ENCODE measurements at places on chromosomes 12 and 14.

DNA sequence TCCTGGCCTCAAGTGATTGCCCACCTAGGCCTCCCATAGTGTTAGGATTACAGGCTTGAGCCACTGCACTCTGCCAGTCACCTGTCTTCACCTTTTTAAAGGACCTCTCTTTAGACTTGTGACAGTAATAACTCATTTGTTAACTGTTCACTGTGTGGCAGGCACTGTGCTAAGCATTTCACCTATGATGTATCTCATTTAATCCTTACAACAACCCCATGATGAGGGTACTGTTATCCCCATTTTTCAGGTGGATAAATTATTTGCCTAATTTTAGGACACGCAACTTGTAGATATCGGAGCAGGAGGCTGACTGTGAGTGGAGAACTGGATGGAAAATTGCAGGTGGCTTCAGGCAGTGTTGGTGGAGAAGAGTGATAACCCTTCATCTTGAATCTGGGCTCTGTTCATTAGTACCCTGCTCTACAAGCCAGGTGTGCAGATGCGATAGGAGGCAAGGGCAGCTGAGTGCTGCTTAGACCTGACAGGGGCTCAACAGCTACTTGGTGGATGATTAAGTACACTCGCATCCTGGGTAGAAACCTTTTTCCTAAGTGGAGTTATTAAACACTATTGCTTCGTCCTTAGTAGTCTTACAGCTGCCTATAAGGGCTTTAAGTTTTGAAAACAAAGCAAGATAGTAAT lies 2.7 kb downstream of the TCTN1 start:
- DNase-seq, result no peak

DNA sequence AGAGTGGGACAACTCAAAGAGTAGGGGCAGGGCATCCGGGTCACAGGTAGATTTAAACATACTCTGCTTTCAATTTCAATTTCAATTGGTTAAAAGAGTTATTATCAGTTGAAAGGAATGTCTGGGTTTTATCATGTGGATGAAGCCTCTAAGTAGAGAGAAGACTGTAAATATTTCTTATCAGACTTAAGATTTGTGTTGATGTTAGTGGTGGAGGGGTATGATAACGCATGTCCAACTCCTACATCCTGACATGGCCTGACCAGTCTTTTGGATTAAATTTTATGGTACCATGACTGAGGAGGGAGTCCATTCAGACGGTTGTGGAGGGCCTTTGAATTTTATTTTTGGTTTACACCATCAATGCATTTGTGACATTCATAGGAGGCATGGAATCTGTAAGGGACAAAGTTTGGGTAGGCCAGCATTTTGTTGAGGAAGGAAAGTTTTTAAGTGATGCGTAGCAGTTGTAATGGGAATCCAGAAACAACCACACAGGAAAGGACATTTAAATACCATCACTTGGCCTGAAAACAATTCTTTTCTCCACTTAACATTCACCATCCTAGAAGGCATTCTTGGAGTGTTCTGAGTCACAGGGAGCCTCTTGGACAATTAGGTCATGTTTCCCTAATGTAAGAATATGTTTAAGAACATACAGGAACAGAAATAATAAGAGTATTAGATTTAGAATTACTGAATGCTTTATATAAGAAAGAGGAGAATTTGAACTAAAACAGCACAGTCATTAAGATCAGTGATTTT lies 371.9 kb downstream of the ATP23 start:
- no peak for DNase-seq

DNA sequence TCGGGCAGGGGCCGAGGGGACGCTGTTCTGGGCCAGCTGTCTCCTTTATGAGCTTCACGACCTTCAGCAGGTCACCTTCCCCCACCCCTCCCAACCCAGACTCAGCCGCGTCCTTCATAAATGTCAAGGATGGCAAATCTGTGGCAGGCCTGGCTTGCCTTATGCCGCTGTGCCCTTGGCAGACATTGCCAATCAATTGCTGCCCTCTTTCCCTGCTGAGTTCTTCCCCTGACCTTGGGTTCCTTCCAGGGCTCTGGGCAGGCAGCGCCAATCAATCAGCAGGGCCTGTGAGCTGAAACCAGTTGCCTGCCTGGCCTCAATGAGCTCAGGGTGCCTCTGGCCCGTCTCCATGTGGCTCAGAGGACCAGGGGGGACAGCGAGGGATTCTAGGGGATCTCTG lies 7.7 kb downstream of the FAM222A start:
- DNase-seq, result no peak

DNA sequence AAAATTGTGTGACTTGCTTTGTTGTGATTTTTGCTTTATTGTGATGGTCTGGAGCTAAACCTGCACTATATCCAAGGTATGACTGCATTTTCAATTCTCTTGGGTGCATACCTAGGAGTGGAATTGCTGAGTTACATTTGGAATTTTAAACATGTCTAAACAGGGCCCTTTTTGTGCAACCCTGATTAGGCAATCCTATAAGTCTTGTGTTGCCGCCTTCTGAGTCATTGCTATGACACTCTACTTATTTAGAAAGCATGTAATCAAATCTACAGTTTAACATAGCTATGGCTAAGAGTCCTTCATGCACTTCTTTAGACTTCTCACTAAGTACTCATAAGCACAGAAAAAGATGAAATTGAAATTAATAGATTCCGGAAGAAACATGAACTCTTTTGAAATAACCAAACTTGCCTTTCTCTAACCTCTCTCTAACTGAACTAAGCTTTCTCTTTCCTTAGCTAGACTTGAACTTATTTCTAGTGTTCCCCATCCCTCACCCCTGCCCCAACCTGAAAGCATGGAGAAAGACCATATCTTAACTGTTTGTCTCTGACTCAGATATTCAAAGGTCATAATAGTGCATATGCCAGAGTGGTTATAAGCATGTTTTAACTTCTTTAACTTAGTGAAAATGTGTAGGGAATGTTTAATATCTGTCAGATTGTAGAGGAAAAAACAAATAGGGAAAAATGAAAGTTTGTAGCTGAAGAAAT lies 203.0 kb downstream of the SNAPC1 start:
- DNase-seq, result no peak

DNA sequence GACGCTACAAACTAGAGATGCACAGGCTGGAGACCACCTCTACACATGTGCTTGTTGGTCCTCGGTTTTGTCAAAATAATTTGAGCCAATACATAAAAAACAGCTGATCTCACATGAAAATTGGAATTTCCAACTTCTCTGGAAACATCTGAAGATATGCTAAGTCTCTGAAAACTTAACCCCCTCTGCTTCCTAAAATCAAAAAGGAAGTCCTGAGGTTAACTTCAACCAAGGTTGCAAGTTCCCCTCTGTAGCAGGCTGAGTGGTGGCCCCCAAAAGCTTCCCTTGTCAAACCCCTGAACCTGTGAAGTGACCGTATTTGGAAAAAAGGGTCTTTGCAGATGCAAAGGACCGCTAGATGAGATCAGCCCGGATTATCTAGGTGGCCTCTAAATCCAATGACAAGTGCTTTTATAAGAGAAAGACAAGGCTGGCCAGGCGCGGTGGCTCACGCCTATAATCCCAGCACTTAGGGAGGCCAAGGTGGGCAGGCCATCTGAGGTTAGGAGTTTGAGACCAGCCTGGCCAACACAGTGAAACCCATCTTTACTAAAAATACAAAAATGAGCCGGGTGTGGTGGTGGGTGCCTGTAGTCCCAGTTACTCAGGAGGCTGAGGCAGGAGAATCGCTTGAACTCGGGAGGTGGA lies 32.0 kb upstream of the VPS37B start:
- no peak for DNase-seq

- no peak for DNase-seq
Measured at GRCh38 chr12:124837249-124837897, 26.3 kb downstream of the SCARB1 start.

DNA sequence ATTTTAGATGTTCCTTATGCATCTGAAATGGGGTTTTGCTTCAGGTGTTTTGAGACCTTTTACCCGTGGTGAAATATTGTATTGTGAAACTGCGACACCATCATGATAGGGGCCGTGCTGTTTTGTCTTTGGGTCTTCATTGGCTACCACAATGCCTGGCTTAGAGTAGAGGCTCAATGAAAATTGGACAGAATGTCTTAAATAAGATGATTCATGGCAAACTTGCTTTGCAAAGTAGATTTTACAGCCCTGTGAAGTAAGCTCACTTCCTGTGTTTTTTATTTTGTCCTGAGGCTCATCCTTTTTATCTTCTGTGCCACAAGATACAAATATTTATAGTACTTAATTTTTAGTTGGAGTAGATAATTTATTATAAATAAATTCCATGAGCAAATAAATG lies 111.3 kb upstream of the FRMD6 start:
- no peak for DNase-seq

GRCh38 chr14:69204753-69205152 lies 13.5 kb downstream of the EXD2 start:
- DNase-seq, result no peak

GRCh38 chr14:39247256-39247655 lies 13.5 kb downstream of the MIA2 start:
- DNase-seq, result no peak

DNA sequence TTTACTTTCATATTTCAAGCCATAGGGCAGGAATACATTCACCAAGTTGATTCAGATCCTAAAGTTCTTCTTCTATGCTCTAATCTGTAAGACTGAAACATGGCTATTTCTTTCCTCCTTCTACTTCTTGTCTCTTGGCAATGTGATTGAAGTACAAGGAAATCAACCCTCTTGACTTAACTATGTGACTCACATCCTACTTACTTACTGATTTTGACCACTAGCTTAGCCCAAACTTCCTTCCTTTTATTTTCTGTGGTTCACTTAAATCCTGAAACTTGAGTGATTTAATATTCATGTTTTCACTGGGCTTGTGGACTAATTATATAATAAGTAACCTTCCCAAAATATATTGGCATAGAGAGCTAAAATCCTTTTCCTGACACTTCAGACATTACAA lies 111.2 kb upstream of the NOVA1 start:
- no peak for DNase-seq

GRCh38 chr14:35122696-35123387 lies 490 bp downstream of the PRORP start:
- no peak for DNase-seq

GRCh38 chr12:45695035-45695434 lies 34.5 kb upstream of the ARID2 start:
- no peak for DNase-seq

DNA sequence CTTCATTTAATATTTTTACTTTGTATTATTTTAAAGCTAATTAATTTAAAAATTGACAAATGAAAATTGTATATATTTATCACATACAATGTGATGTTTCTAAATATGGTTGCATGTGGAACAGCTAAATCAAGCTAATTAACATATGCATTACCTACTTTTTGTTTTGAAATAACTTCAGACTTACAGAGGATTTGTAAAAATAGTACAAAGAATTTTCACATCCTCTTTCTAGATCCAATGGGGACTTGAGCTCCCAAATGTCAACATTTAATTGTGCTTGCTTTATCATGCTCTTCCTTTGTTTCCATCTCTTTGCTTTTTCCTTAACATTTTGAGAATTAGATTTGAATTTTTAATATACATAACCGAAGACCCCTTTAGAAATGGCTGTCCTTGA lies 6.6 kb downstream of the DCD start:
- no peak for DNase-seq

- peak; percentile 43 for DNase-seq
Measured at GRCh38 chr12:15599266-15600037, 189.7 kb downstream of the EPS8 start.

- no peak for DNase-seq
Measured at GRCh38 chr14:105168979-105169507, 467 bp upstream of the JAG2 start.

DNA sequence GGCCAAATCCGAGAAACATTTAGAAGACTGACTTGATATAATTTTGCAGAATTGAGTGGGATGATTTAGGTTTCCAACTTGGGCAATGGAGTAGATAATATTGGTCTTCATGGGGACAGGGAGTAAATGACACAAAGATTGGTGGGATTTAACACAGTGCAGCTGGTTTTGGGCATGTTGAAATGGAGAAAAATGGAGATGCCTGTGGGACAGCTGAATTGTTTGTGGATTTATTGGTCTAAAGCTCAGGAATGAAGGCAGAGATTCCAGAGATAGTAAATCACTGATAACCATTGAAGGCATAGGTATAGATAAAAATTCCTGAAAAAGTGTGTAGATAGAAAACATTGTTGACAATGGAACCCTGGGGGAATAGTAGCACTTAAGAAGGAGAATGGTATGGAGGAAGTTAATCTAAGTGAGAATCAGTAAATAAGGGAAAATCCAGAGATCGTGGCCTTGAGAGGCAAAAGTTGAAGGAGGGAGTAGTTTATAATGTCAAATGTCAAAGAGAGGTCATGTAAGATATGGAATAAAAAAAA lies 120.9 kb upstream of the ATP2B1 start:
- DNase-seq, result no peak

GRCh38 chr14:99263564-99264330 lies 8.2 kb downstream of the BCL11B start:
- no peak for DNase-seq

DNA sequence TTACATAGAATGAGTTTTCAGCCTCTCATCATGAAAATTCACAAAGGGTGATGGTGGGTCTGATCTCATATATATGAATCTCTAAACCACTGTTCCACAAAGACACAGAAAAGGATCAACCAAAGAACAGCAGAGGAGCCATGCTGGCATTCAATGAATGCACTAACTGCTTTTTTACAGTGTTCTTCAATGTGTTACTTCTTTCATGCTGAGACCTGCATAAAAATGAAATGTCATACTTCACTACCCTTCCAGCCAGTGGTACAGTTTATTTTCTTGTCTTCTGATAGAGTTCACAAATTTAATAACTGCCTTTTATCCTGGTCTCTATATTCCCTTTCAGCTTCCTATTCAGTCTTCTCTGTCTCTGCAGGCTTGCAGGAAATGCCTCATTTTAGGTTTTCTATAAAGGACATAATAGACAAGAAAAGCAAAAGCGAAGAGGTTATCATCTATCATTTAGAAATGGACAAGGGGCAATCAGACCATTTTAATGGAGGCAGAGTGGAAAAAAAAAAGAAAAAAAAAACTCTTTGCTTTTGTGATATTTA lies 836.7 kb upstream of the FOXG1 start:
- no peak for DNase-seq

- DNase-seq, result no peak
Measured at GRCh38 chr12:9615420-9616136, 7.9 kb upstream of the KLRB1 start.

- DNase-seq, result no peak
Measured at GRCh38 chr12:124862768-124863415, 772 bp downstream of the SCARB1 start.

- no peak for DNase-seq
Measured at GRCh38 chr12:117501076-117501869, 139.8 kb upstream of the NOS1 start.

GRCh38 chr14:58798173-58798572 lies 160.4 kb downstream of the DACT1 start:
- DNase-seq, result no peak

DNA sequence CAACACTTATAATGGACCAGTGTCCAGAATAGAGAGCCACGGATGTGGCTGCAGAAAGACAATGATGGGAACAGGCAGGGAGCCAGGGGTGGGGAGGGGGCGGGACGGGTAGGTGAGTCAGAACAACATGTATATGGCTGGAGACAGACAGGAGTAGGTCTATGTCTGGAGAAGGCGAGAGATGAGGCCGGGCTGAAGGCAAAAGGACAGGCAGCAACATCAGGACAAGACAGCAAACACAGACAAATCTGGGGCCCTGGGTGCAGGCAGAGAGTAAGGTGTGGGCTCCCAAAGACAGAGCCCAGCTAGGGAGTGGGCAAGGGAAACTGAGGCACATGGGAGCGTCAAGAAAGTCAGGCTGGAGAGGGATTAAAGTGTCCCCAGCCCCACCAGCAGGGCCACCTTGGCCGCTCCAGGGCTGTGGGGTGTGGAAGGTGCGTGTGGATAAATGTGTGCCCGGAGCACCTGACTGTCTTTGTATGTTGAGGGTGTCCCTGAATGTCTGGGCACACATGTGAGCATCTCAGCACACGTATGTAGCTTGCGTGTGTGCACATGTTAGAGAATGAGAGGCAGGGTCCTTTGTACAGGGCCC lies 44.1 kb downstream of the FAM222A start:
- no peak for DNase-seq
